ENCODE measurements at places on chromosomes 2 and 18.
A peak's percentile ranks its signal among the peaks of the same experiment; 100 is the strongest.

DNA sequence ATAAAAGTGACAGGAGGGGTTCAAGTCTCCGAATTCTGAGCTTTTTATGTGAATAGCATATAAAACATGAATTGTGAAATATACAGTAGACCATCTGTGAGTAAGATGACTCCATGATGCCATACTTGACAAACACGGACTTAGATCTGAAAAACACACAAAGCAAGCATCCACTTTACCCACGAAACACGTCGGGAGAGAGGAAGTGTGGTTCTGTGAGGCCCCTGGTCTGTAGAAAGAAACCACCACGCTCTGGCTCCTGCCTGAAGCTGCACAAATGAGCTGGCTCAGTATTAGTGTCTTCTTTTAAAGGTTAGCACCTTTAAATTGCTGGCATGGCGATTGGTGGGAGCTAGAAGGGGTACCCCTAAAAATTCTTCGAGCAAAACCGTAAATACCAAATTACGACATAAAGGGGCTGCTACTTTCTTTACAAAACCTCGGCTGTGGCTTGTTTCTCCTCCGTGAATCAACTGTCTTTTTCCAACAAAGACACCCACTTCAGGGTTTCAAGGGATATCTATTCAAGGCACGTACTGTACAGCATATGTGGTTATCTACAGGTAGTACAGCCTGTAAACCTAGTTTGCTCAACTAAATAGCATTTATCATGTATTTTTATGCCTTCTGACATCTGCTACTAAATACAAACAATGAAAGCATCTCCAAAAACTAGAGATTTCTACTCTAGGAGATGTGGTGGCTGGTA is 70.9 kb downstream of the AFF3 start:
- no peak for DNase-seq

- no peak for DNase-seq
Observed at GRCh38 chr2:11250400-11251196, 93.8 kb downstream of the ROCK2 start.

DNA sequence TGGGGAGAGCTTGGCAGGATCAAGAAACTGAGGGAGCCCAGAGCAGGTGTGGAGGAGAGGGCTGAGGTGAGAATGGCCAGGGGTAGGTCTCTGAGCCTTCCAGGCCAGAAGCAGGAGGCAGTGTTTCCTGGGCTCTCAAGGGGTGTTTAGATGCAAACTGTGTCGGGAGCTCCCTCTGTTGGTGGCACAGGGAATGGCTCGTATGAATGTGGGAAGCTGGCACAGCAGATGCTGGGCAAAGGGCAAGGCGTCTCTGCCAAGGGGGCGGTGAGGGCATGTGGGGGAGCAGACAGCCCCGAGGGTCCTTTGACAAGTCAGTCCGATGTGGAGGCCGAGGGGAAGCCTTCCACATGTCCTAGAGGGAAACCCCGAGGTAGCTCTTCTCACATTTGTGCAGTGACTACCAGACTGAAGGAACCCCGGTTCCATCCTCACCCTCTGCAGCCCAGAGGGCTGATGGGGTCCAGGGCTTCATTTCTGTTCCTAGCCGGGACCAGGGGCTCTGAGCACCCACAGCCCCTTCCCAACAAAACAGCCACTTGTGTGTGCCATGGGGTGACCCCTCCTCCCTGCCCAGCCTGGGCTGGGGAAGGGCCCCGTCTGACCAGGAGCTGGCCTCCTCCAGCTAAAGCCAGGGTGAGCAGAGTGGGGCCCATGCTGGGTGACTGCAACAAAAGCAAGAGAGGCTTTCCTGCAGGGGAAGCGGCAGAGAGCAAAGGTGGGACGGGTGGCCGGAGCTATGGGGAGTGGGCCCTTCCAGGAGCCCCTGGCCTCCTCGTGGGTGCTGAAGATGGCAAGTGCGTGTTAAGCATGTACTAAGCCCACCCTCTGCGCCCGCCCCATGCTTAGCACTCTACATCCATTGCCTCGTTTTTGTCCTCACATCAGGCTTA is 103.4 kb downstream of the SEPTIN10 start:
- DNase-seq: peak; percentile 58

DNA sequence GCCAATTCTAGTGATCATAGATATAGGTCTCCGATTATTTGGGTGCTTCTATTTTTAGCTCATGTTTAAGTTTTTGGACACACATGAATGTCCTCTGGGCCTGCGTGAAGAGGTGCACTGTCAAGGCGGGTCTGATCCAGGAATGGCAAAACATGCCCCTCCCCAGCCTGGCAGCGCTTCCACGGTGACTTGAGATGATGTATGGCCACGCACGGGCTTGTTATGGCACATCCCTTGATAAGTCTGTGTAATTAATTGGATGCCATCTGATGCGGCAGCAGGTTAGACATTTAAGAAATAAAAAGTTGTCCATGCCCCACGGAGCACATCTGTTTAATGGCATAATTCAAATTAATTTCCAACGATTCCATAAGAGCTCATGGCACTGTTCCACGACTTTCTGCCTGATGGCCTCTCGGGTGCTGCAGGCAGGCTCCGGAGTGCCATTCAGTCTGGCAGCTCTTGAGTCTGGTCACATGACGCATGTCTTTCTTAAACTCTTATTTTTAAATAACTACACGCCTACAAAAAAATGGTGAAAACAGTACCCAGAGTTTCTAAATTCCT is 151.4 kb downstream of the ACKR3 start:
- no peak for DNase-seq

DNA sequence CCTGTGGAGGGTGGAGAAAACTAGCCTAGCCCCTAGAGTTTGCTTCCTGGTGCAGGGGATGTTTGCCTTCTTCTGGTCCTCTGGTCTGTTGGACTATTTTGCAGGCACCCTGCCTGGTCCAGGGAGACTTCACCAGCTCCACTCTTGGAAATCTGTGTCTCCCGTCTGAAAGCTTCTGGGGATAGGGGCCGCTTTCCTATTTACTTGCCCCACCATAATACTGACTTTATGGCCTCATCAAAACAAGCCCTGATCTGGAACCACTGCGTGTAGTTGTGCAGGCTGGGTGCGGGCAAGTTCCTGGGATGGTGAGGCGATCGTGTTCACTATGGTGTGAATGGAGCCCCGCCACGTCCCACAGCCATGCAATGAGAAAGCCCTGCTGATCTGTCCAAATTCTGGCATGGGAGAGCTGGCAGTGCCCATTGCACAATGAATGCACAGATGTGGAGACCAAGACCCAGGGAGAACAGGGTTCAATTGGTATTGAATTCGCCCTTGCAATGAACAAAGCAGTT is 74.3 kb downstream of the DDX1 start:
- no peak for DNase-seq

DNA sequence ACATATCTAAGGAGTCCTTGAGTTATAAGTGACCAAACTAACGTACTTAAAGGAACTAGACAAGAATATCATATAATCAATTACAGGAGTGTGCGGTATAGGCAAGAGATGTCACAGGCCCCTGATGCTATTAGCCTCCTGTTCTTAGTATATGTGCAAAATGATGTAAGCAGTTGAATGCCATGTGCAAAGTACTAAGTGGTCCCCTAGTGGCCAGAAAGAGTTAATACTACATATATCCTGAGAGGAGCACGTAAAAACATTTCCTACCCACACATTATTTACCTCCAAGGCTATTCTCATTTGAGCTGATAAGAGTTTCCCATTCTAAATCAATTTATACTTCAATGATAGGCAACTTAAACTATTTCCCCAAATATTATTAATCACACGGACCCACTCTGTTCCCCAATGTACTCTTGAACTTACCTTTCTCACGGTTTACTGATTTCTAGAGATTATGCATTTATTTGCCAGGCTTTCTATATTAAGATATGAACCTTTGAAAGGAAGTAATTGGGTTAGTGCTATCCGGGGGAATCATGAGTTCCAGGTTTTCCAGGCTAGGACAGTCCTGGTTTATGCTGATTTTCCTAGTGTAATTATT is 158.0 kb upstream of the KLHL14 start:
- DNase-seq: no peak

GRCh38 chr2:235051436-235052260 is 99.8 kb downstream of the SH3BP4 start:
- no peak for DNase-seq

GRCh38 chr18:31120594-31120993 is 18.4 kb upstream of the DSC2 start:
- no peak for DNase-seq

DNA sequence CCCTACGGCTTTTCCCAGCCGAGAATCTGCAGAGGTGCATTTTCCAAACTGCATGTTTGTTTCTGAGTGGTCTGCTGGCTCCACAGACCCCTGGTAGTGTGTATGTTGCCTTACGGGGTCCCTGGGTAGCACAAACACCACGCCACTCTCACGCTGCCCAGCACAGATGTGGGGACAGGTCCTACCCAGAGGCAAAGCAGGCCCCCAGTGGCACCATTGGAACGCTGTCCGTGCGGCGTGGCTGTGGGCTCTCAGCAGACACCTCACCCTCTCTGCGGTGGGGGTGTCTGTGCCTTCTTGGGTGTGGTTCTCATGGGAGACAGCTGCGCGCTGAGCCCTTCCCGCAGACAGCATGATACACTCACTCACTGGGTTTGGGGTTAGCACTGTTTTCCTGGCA is 137.4 kb downstream of the NFATC1 start:
- DNase-seq: no peak

DNA sequence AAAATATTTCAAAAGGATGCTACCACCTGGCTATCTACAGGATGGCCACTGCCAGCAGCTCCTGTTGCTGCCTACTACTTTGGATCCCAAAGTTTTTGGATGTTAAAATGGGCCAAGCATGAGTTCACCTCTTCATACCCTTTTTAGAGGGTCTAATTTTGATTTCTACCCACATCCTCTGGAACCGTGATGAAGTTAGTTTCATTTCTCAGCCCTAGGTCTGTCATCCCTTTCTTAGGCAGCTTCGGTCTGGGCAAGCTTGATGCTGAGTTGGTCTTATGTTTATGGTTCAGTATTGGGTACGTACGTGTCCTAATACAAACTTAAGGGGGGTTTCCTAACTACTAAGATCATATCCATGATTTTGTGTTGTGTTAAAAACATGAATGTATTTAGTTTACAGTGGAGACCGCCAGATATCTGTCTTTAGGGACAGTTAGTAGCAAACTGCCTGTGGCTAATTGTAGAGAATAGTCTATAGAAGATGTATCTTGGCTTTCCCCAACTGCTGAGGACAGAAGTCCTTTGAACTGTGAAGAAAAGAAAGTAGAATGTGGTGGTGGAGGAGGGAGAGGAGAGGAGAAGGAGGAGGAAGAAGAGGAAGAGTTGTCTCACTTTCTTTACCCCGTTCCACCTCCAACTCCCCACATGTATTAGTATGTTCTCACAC is 184.9 kb downstream of the UBE2E3 start:
- no peak for DNase-seq

GRCh38 chr2:190179754-190180312 is 117.3 kb upstream of the MSTN start:
- DNase-seq: no peak

DNA sequence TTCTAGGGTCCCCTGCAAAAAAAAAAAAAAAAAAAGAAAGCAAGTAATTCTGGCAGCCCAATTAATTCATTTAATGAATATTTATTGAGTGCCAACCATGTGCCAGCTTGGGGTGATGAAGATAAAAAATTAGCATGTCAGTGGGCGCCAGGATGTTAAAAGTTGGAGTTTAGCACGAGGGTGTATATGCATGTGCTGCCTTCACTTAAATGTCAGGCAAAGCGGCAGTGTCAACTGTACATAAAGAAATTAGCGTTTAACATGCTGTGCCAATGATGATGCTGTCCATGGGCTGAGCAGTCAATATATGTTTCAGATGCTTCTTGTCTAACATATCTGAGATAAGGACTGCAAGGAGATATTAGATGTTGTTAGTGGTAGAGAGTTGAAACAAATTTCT is 49.5 kb downstream of the ASAP2 start:
- DNase-seq: no peak

- peak; percentile 84 for DNase-seq
Observed at GRCh38 chr2:226652369-226652768, 147.3 kb downstream of the IRS1 start.

DNA sequence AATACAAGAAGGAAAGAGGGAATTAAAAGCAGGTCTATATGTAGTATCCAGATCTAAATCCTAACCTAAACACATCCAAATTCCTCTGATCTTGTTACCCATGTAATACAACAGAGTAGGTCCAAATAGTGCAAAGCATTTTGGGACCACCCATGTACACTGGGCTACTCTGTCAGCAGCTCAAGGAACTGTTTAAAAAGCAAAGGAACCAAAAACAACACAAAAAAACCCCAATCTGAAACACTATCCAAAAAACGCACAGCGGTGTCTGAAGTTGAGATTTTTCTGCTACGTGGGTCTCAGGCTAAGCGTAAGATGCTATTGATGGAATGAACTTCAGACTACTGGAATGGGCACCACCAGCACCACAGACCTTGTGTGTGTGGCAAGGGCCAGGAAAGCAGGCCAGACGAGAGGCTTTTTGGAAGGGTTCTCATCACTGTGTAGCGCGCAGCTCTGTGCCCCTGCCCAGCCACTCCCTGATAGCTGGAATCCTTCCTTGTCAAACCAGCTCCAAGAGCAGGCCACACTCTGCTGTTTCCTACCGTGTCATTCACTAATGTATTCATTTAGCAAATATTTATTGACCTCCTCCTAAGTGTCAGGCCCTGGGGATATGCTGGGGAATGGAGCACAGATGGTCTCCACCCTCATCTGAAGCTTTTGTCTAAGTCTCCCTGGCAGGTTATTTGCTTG is 101.4 kb downstream of the COLEC12 start:
- DNase-seq: peak; percentile 54

DNA sequence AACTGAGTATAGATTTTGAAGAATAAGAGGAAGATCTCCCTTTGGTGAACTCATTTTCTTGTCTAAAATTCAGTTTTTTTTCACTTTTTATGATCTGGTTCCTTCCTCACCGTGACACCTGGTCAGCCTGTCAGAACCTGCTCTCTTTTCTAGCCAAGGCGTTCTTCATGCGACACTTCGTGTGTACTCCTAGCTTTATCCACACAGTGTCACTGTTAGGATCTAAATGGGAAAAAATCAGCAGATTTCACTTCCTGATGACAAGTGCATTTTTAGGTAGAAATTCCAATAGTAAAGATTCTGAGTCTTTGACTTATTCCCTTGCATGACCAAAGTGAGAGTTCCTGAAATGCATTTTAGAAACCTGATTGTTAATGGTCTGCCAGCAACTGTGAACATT is 89.8 kb downstream of the KLHL14 start:
- DNase-seq: no peak

DNA sequence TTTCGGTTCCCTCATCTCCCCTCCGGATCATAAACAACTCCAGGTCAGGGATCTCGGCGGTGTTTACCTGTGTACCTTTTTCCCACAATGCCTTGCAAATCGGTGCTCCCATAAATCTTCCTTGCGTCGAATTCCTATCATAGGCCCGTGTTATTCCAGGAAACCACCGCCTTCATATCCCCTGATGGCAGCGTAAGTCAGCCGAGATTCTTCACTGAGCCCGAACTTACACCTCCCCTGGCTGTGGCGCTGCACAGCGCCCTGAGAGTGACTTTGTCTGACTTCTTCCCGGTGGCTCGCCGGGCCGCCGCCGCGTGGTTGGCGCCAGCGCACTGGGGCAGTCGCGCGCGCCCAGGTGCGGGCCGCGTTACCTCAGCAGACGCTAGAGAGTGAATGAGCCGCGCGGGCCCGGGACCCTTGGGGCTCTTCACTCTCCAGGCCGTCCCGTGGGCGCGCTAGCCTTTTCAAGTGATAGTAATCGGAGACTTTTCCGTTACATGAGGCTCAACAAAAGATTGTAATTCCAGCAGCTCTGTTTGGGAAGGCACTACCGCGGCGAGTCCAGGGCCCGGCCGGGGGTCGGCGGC is 101.6 kb downstream of the SPTBN1 start:
- DNase-seq: peak; percentile 56

GRCh38 chr2:225948903-225949302 is 549.4 kb downstream of the NYAP2 start:
- no peak for DNase-seq

All from foreskin fibroblast (primary cell).